ENCODE measurements at places on chromosomes 4 and X.

DNA sequence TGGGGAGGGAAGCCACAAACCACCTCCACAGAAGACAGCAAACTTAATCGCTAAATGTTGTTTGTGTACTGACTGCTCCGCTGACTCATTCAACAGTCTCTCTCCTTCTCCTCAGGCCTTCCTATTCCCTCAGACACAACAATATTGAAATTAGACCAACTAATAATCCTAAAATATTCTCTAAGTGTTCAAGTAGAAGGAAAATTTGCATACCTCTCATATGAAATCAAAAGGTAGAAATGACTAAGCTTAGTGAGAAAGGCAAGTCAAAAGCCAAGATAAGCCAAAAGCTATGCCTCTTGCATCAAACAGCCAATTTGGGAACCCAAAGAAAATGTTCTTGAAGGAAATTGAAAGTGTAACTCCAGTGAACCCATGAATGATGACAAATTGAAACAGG is 75.7 kb upstream of the ARHGAP24 start:
- no peak for DNase-seq

DNA sequence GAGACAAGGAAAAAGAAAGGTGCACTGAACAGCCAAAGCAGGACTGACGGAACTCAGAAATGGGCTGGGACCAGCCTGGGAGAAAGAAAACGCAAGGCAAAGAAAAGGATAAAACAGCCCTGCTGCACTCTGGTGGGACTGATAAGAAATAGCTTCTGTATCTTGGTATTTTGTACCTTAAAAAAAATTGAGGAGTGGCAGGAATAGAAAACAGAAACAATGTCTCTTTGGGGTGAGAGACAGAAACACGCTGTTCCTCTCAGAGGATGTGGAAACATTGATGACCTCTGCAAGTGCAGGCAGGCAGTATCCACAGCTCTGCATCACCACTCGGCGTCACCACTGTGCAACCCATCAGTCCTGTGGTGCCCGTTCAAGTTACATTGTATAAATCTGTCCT is 152.5 kb upstream of the SPRY1 start:
- no peak for DNase-seq

- no peak for DNase-seq
Observed at GRCh38 chr4:159290321-159291030, 187.6 kb downstream of the RAPGEF2 start.

DNA sequence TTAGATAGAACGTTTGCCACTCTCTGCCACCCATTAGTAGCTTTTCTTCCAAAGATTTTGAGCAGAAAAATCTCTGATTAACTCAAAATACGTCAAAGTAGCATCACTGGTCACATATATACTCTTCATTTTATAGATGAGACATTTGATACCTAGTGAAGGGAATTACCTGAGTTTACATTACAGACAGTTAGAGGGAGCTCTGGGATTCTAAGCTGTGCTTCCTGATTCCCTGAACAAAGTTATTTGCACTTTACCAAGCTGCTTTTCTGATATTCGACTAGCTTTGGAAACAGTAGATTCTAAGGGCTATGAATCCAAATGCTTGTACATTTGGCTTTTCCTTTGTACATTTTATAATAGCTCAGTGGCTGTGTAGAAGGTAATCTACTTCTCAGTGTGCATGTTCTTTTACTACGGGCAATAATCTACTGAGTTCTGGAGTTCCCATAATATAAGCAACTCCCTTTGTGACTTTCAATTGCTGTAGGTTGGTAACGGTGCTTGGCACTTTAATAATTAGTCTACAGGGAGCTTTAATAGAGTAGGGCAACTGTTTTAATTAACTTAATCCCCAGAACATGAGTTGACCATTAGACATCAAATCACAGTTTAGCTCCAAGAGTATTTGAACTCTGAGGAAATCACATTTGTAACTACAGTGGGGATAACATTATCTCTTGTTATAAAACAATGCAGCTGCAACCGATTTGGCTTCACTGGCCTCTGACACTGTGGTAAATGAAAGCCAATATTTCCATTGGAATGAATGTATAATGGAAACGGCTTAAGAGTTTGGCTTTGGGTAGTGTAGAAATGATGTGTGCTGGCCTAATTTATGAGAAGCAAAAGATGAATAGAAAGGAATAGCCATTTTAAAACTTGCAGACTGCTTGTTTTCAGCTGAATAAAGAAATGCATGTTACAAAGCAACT is 1602.4 kb downstream of the STIM2 start:
- no peak for DNase-seq

- no peak for DNase-seq
Observed at GRCh38 chr4:85491527-85491926, 16.6 kb downstream of the ARHGAP24 start.
